Activated CD4-positive, alpha-beta memory T cell treated with anti-CD3 and anti-CD28 coated beads, Interleukin-2, amount 10 ng/mL, durations not matched to agents 7 days and 5 days (primary cell): ENCODE measurements at places on chromosomes 7 and 10. TPM values are rescaled to one million over a fixed set of nuclear protein-coding genes. Genes with fewer than 3 reads are reported as not detected.

- DNase-seq = no peak
These were observed 159.3 kb downstream of the BMPER start for GRCh38 chr7:34064519-34065158.

FAM25A gene
- total RNA-seq = not detected

- DNase-seq = no peak
These were observed 415.3 kb upstream of the SEMA3D start for GRCh38 chr7:85602196-85602595.

GRCh38 chr10:113071446-113071845, 121.4 kb downstream of the TCF7L2 start:
- DNase-seq = no peak

DNA sequence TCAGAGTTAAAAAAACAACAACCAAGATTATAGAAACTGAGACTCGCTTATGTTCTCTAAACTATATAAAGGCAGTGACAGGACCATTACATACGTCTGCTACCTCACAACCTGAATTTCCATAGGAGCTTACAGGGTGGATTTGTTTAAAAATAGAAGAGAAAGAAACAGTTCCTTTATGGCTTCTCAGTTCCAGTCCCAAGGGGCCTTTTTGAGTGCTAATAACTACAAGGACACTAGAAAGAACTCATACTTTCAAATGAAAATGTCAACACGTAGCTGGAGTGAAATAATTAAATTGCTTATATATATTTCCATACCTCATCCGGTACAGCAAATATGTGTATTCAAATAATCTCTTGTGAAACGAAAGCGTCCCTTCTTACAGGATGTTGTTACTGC, 19.7 kb downstream of the TSPAN12 start:
- no peak for DNase-seq

PLEKHS1 gene
- not detected for total RNA-seq

DNA sequence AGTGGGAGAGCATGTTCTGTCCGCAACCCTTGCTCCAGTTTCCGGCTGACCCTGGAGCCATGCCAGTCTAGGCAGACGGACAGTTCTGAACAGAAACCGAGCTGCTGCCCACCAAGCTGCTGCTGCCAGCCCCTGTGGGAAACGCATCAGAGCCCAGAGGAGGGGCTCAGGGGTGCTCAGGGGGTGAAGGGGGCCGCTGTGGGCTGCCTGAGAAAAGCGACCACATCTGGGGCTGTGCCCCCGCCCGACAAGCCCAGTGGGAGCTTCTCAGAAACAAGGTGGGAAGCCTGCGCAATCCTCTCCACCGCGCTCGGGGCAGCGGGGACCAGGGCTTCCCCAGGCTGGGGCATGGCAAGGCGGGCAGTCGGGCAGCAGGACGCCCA, 38.8 kb upstream of the CFAP46 start:
- no peak for DNase-seq

GRCh38 chr10:125156196-125156595, 4.2 kb downstream of the CTBP2 start:
- DNase-seq = no peak

GRCh38 chr7:140435252-140435895, 31.5 kb downstream of the RAB19 start:
- DNase-seq = no peak

- DNase-seq = no peak
These were observed 50.2 kb downstream of the CAMK2B start for GRCh38 chr7:44275146-44275545.

WNT8B gene
- total RNA-seq = not detected

DNA sequence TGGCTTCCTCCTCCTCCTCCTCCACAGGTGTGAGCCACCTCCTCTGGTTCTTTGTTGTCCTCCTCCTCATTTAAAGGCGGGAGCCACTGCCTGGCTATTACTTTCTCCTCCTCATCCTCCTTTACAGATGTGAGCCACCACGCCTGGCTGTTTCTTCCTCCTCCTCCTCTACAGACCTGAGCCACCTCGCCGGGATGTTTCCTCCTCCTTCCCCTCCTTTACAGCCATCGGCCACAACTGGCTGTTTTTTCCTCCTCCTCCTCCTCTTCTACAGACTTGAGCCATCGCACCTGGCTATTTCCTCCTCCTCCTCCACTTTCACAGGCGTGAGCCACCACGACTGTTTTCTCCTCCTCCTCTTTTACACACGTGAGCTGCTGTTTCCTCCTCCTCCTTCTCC, 49.0 kb upstream of the ZNF479 start:
- no peak for DNase-seq

- no peak for DNase-seq
These were observed 70.6 kb downstream of the REEP3 start for GRCh38 chr10:63591600-63592379.

CRPPA gene
- total RNA-seq = 0.30 TPM
